Muscle of leg (tissue), 16 donors: ENCODE measurements at places on chromosomes 2 and 18. TPM values are rescaled to one million over a fixed set of nuclear protein-coding genes. Genes with fewer than 3 reads are reported as not detected.

RNF103 gene
- total RNA-seq = 19.7 TPM

PDCL3 gene
- 17.8 TPM for total RNA-seq

C2orf15 gene
- total RNA-seq = 0.04 TPM

TNS1 gene
- 68.1 TPM for total RNA-seq

MAP3K19 gene
- total RNA-seq = not detected

SFTPB gene
- total RNA-seq = not detected

DNA sequence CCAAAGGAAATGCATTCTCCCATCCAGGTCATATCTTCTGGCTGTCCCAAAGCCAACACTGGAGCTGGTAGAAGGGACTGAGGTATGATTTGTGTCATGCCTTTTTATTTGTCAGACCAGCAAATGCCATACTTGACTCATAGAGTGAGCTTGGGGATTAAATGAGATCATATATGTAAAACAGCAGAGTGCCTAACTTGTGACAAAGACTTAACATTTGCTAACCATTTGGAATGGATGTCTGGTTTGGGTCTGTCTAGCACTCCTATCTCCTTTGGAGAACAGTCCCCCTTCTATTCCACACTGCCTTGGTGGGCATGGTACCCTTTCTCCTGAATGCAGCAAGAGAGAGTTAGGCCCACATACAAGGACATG is 128.5 kb upstream of the LGALSL start:
- no peak overlapping the region for H3K4me3 ChIP-seq
- H3K36me3 ChIP-seq = no peaks in the 10 kb centered on the region
- no peak for DNase-seq

DNA sequence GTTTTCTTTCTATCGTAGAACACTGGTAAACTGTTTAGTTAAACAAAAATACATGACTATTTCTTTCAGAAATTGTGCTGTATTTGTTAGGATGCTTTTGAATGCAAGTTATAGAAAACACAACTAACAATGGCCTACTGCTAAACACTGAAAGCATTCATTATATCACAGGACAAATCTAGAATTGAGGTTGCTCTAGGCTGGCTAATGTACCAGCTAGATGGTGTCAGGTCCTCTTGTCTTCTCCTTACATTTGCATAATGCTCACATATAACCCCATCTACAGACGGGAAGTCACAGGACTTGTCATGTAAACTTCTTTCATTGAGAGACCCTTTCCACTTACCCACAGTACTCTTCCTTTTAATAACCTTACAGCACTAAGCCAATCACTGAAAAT is 586.8 kb downstream of the DSC3 start:
- H3K27me3 ChIP-seq = no peaks in the 10 kb centered on the region
- H3K4me1 ChIP-seq = no peaks in the 10 kb centered on the region
- no peaks in the 10 kb centered on the region for H3K36me3 ChIP-seq
- no peak overlapping the region for H3K27ac ChIP-seq
- no peak overlapping the region for H3K4me3 ChIP-seq
- DNase-seq = no peak

DNA sequence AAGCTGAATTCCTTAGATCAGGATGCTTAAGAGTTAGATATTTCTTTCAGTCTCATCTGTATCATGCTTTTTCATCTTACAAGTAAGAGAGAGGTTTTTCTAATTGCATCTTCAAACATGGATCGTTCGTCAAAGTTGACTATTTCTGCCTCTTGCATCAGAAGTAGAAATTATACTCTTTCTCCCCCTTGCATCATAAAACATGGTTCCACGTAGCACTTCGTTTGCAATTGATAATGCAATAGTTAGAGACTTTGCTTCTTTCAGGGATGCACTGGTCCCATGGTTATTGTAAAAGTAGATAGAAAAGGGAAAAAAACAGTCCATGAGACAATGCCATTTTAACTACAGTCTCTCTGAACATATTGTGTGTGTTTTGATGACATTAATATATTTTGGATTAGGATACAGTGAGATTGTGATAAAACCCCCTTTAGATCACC is 75.1 kb upstream of the PARD3B start:
- H3K4me1 ChIP-seq = no peaks in the 10 kb centered on the region
- H3K27ac ChIP-seq = no peak overlapping the region
- H3K36me3 ChIP-seq = no peaks in the 10 kb centered on the region

DNA sequence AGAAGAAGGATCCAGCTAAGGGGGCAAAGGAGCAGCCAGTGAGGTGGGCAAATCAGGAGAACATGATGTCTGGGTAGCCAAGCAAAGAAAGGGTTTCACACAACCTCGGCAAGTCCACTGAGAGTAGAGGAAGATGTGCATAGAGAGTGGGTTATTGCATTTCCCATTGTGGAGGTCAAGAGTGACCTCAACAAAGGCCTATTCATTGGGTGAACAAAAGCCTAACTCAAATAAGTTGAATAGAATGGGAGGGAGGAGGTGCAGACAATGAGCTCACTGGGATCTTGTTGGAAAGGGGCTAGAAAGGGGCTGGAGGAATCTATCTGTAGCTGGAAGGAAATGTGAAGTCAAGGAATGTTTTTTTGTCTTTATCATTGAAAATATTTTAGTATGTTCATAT is 14.0 kb upstream of the PDCL3 start:
- peaks cover 2% of the 10 kb centered on the region for H3K27me3 ChIP-seq
- no peak overlapping the region for H3K27ac ChIP-seq
- H3K36me3 ChIP-seq = no peaks in the 10 kb centered on the region
- no peak overlapping the region for H3K4me3 ChIP-seq
- no peaks in the 10 kb centered on the region for H3K4me1 ChIP-seq

- peak; percentile 30 for DNase-seq
- no peaks in the 10 kb centered on the region for H3K4me1 ChIP-seq
- H3K27me3 ChIP-seq = no peaks in the 10 kb centered on the region
- H3K27ac ChIP-seq = no peak overlapping the region
Observed at GRCh38 chr2:5834501-5834900, 142.3 kb downstream of the SOX11 start.

DNA sequence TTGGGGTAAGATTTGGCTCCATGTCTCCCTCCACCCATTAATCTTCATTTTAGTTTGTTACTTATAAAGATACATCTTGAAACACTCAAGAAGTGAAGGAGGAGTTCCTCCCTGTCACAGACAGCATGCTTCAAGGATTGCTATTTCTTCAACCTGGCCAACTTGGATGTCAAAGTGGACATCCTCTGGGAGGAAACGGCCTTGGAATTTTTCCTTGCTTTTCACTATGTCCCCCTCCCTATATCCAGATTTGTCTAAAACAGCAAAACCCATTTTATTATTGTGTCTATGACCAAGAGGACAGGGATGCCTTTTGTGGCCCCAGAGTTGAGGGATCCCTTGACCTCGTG is 242.9 kb downstream of the LPIN1 start:
- peaks cover 10% of the 10 kb centered on the region for H3K27me3 ChIP-seq
- H3K36me3 ChIP-seq = no peaks in the 10 kb centered on the region
- no peak overlapping the region for H3K4me3 ChIP-seq

DNA sequence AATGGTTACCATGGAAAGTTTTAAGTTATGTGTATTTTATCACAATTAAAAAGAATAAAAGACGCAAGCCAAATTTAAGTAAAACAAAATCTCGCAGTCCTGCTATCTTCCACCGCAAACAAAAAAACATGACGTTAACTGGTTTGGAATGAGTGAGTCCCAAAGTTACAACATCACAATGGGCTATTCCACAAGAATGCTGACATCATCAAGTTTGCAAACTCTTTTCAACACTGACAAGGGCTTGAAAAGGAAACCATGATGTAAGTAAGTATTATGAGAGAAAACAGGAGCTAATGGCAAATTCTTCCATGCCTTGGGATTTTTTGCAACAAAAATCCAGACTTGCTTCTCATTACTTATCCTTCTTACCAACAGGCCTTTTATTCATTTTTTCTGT is 31.1 kb downstream of the SIGLEC15 start:
- H3K36me3 ChIP-seq = peaks cover 73% of the 10 kb centered on the region
- H3K27ac ChIP-seq = no peak overlapping the region
- no peaks in the 10 kb centered on the region for H3K4me1 ChIP-seq
- H3K27me3 ChIP-seq = no peaks in the 10 kb centered on the region

DNA sequence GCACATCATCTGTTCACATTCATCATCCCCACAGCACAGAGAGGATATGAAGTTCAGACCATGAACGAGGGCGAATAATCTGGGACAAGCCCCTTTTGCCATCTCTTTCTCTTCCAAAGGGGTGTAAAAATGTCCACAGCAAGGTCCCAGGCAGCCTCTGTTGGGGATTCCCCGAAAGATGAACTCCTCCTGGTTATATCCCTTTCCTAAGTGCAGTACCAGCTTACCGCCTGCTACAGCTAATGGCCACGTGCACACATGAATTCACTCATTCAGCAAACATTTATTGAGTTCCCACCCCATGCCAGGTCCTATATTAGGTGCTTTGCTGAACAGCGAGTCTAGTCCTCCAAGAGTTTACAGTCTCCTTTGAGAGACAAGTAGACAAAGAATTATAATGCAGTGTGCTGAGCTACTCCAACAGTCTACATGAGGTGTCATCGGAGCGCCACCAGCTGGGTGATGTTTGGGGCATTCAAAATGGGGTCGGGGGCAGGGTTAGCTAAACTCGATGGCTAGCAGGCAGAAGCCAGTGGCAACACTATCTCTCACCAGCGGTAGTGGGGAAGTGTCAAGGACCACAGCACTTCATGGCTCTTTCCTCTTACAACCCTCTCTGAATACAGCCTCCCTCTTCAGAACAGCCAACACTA is 228.9 kb downstream of the TMEM163 start:
- no peaks in the 10 kb centered on the region for H3K4me1 ChIP-seq
- no peaks in the 10 kb centered on the region for H3K27me3 ChIP-seq
- no peak for DNase-seq
- H3K36me3 ChIP-seq = no peaks in the 10 kb centered on the region
- H3K4me3 ChIP-seq = no peak overlapping the region

DNA sequence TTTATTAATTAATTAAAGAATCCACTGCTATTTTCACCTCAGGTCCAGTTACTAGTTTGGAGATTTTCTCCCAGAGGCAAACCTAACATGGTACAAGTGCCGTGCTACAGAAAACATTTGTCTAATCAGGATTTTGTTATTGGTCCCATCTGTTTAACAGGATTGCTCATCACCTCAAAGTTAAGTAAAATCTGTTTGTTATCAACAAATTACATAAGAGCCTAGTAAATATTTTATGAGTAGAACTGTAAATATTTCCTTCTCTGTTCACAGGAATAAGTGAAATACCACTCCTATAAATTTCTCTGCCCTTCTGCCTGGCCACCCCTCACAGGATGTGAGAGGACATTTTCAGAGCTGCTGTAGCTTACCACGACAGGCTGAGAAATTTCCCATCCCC is 200.2 kb downstream of the RAD51AP2 start:
- DNase-seq = no peak
- H3K4me3 ChIP-seq = no peak overlapping the region
- no peak overlapping the region for H3K27ac ChIP-seq

DNA sequence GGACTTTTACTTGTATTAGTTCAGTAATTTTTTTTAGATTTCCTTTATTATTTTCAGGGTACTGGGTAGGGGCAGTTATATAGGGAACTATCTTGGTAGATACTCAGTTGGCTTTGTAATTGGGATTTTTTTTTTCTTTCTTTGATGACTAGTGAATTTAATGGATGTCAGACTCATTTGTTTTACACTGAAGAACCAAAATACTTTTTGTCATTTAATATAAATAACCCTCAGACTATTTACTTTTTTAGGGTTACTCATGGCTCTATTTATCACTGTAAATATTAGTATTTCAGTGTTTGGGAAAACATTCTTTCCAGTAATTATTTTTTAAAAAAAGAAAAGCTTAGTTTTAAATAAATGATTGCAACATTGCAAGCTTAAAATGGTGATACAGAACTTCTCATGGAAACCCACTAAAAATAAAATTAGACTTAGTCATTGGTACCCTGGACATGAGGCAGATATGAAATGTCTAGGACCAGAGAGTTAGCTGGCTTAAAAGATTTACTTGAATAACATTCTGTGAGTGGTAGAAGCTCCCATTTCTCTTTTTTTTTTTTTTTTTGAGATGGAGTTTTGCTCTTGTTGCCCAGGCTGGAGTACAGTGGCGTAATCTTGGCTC is 74.4 kb upstream of the CYP20A1 start:
- H3K27ac ChIP-seq = no peak overlapping the region
- peaks cover 11% of the 10 kb centered on the region for H3K36me3 ChIP-seq
- no peak overlapping the region for H3K4me3 ChIP-seq
- DNase-seq = no peak
- H3K4me1 ChIP-seq = no peaks in the 10 kb centered on the region
- no peaks in the 10 kb centered on the region for H3K27me3 ChIP-seq

- peaks cover 34% of the 10 kb centered on the region for H3K4me1 ChIP-seq
- H3K27me3 ChIP-seq = no peaks in the 10 kb centered on the region
- peak; percentile 47 for DNase-seq
- H3K4me3 ChIP-seq = no peak overlapping the region
- peak overlapping the region; percentile 94 for H3K27ac ChIP-seq
- H3K36me3 ChIP-seq = peaks cover 32% of the 10 kb centered on the region
Observed at GRCh38 chr2:43228756-43229659, 2.6 kb upstream of the ZFP36L2 start.

GRCh38 chr2:198283146-198283545 is 478.8 kb downstream of the PLCL1 start:
- no peak for DNase-seq
- H3K27me3 ChIP-seq = no peaks in the 10 kb centered on the region
- no peaks in the 10 kb centered on the region for H3K36me3 ChIP-seq
- H3K4me3 ChIP-seq = no peak overlapping the region

GRCh38 chr18:67301592-67301991 is 214.9 kb downstream of the DSEL start:
- H3K4me3 ChIP-seq = no peak overlapping the region
- DNase-seq = no peak
- H3K27me3 ChIP-seq = no peaks in the 10 kb centered on the region
- H3K27ac ChIP-seq = no peak overlapping the region
- H3K36me3 ChIP-seq = no peaks in the 10 kb centered on the region

- DNase-seq = no peak
- no peak overlapping the region for H3K4me3 ChIP-seq
- no peak overlapping the region for H3K27ac ChIP-seq
- no peaks in the 10 kb centered on the region for H3K27me3 ChIP-seq
Observed at GRCh38 chr18:45166341-45166835, 448.9 kb upstream of the SLC14A2 start.
